ENCODE measurements at places on chromosomes 16 and 17. TPM values are rescaled to one million over a fixed set of nuclear protein-coding genes. Genes with fewer than 3 reads are reported as not detected.

The KRT40 gene
- not detected for total RNA-seq

The DVL2 gene
- total RNA-seq = 82.9 TPM

The CAVIN1 gene
- 65.2 TPM for total RNA-seq

The RPGRIP1L gene
- 11.7 TPM for total RNA-seq

The C16orf74 gene
- total RNA-seq = 4.9 TPM

The BCL7C gene
- 17.5 TPM for total RNA-seq

The ASIC2 gene
- total RNA-seq = 0.74 TPM

The SHBG gene
- total RNA-seq = 1.5 TPM

DNA sequence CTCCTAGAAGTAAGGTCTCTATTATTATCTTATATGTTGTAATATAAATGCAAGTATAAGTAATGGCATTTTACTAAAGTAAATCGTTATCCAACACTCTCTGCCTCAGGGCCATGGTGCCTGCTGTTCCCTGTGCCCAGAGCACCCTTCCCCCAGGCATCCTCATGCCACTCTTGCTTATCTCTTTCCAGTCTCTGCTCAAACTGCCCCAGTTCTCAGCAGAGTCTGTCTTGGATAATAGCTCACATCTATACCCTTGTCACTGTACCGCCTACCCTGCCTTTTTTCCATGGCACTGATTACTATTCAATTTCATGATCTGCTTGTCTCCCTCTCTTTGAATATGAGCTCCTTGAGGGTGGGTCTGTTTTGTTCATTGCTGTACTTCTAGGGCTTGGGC lies 31.7 kb downstream of the CDH1 start:
- DNase-seq = no peak

- DNase-seq = peak; percentile 61
These were observed 58.6 kb downstream of the EMP2 start for GRCh38 chr16:10521681-10522274.

DNA sequence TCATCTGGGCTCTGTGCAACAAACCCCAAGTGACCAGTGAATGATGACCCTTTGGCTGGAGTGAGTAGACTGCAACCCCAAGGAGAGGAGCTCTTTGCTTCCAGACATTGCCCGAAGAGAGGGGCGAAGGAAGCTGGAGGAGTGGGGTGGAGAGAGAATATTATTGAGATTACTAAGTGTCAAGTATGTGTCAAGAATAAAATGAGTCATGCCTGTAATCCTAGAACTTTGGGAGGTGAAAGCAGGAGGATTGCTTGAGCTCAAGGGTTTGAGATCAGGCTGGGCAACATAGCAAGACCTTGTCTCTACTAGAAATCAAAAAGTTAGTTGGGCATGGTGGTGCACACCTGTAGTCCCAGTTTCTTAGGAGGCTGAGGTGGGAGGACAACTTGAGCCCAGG lies 142.0 kb upstream of the CCL2 start:
- no peak for DNase-seq

DNA sequence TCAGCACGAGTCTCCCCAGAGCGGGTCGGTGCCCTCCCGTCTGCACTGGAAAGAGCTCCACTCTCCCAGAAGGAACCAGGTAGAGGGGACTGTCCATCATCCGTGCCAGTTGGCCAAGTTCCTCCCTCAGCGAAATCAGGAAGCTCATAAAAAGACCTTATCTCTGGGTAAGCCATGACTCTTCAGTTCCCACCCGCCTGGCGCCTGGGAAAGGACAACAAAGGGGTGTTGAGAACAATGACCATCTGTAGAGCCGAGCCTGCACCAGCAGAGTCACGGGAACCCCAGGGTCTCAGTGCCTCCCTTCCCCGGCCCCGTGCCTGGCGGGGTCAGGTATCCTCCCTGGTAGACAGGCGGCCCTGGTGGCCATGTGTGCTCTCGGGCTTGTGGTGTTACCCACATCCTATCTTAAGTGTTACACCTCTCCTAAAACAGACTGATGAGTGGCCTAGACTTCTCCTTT lies 190.7 kb downstream of the AXIN2 start:
- DNase-seq = no peak

GRCh38 chr17:5598457-5598856 lies 14.1 kb upstream of the NLRP1 start:
- no peak for DNase-seq

GRCh38 chr16:84503751-84504395 lies 586 bp downstream of the MEAK7 start:
- no peak for DNase-seq

DNA sequence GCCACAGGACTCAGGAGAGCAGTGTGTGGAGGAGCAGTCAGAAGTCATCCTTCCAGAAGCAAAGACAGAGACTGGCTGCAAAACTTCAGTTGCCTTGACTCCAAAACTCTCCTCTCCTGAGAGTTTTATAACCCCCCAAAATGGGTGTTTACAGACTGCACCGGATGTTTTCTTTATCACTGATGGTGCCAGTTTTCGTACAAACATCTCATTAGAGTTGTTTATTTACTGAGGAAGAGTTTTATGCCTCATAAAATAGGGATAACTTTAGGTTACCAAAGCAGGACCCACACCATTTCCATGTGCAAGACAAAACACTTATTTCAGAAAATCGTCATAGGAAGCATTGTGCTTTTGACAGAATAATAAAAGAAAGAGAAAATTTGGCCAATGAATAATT lies at the start of gene KRT40:
TSS of gene KRT40 (minus strand) at position 101 of the 400 bp plus-strand sequence. CDS start at position 48, 53 bp downstream.
- DNase-seq = no peak

GRCh38 chr17:20273741-20274500 lies 193.4 kb downstream of the LGALS9B start:
- no peak for DNase-seq

GRCh38 chr16:84247844-84248243 lies 8.0 kb upstream of the KCNG4 start:
- no peak for DNase-seq

DNA sequence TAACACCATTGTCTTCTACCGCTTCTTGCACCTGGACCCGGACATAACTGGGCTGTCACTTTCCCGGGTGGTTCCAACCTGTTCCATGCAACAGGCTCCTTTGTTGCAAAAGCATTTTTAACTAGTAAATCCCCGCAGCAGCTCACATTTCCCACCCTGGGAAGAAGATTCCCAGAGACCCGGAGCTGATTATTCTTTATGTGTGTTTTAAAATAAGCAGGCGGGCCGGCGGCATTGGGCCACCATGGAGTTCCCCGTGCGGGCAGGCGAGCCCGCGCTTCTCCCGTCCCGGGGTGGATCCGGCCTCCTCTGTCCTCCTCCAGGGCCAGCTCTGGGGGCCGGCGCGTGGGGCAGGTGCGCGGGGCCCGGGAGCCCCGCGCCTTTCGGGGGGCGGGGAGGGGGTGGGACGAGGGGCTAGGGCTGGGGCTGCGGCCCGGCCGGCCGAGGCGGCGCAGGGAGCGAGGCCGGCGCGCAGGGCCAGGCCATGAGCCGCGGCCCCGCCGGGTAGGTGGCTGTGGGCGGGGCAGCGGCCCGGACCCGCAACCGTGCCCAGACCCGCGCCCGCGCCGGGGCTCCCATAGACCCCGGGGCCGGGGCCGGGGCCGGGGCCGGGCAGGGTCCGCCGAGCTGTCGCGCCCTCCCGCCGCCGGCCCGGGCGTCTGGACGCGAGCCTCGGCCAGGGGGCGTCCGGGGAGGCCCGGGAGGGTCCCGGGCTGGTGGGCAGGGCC lies 1.7 kb downstream of the CRAMP1 start:
- DNase-seq = no peak

GRCh38 chr17:10907370-10907769 lies 69.5 kb upstream of the PIRT start:
- DNase-seq = no peak

DNA sequence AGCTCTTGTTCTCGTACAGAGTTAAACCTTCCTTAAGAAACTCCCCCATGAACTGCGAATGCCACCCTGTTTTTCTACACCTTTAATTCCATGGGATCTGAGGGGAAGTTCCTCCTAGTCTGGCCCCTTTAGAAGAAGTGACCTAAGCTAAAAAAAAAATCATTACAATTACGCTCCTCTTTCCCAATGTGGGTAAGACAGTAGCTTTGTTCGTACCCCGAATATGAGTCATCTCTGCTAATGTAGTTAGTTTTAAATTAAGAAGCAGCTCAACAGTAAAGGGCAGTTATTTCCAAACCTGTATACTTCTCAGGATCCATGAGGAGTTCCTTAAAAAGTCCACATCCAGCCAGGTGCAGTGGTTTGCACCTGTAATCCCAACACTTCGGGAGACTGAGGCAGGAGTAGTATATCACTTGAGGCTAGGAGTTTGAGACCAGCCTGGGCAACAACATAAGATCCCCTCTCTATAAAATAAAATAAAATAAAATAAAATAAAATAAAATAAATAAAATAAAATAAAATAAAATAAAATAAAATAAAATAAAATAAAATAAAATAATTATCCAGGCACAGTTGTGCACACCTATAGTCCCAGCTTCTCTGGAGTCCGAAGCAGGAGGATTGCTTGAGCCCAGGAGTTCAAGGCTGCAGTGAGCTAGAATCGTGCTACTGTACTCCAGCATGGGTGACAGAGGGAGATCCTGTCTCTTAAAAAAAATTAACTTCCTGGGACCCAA lies 26.1 kb downstream of the RCVRN start:
- no peak for DNase-seq

- DNase-seq = no peak
These were observed 69.0 kb downstream of the PLXDC1 start for GRCh38 chr17:39082482-39082881.

- DNase-seq = no peak
These were observed 341 bp downstream of the PCYT2 start for GRCh38 chr17:81910840-81911276.

DNA sequence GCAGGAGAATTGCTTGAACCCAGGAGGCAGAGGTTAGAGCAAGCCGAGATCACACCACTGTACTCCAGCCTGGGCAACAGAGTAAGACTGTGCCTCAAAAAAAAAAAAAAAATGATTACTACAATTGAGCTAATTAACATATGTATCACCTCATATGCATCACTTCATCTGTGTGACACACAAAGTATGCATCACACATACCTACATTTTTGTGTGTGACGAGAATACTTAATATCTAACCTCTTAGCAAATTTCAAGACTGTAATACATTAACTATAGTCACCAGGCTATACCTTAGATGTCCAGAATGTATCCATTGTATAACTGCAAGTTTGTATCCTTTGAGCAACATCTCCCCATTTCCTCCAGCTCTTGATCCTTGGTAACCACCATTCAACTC lies 214.2 kb upstream of the MON1B start:
- DNase-seq = no peak

- DNase-seq = no peak
These were observed 7.9 kb downstream of the RABEP2 start for GRCh38 chr16:28917095-28917494.

DNA sequence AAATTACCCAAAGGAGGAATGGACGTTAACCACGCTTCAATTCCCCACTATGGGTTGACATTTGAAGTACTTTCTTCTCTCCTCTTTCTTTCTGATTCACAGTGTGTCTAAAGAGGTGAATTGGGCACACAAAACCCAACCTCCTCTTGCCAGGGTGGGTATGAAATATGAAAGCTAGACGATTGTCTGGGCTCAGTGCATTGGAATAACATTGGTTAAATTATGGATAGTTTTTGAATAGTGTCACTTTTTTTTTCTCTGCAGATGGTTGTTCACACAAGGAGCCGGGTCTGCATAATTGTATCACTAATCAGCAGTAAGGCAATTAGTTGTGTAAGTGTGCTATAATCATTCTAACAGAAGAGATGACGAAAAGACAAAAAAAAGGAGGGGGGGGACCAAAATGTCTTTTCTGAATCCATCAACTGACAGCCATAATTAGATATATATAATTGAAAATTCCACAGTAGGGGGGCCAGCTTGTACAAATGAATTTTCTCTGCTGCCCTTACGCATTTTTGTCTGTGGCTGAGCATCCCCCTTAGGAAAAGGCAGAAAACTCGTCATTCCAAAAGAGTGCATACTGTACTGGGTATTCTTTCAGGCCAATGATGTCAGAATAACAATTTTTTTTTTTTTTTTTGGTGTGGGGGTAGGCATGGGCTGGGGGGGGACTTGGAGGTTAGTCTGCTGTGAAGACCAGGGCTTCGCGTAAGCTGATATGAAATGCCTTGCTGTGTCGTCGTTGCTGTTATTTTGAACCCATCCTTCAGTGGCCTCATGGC lies 307.5 kb upstream of the SALL1 start:
- DNase-seq = no peak

DNA sequence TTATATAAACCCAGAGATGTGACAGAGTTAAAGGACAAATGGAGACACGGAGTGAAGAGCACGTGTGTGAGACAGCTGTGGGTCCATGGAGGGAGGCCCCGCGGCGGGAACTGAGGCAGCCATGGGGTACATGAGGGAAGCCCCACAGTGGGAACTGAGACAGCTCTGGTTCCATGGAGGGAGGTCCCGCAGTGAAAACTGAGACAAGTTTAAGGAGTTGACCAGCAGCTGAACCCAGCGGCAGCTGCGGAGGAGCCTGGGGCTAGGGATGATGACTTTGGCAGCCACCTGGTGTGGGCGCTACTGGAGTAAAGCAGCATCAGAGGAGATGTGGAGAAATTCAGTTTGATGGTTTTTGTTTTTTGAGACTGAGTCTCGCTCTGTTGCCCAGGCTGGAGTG lies 185.1 kb downstream of the RPTOR start:
- DNase-seq = no peak

All from H9 (cell line).